Epithelial cell of prostate (primary cell): ENCODE measurements at places on chromosomes 7 and 10.

DNA sequence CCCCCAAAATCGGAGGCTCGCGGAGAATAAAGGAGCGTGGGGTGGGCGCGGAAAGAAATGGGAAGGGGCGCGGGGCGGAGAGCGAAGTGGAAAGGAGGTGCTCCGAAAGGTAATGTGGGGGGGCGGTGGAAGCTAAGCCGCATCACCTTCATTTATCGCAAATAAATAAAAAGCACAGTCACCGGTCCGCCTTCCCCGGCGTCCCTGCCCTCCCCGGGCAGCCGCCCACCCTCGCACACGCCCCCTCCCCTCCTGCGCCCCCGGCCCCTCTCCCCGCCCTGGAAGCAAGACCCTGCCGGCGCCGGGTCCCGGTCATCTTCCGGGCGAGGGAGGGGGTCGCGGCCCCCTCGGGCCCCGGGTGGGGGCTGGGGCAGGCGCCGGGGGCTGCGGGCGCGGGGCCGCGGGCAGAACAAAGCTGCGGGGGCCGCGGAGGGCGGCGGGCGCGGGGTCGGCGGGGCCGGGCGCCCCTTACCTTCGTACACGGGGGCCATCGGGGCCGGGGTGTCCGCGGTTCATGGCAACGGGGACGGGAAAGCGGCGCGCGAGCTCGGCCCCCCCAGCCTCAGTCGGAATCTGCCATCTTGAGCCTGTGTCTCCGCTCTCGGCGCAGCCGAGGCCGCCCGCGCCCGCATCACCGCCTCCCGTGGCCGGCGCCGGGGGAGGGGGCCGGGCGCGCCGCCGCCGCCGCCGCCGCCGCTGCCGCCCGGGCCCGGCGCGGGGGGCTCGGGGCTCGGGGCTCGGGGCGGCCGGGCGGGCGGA lies 486 bp downstream of the HIPK2 start:
- no peak for DNase-seq

- no peak for DNase-seq
Observed at GRCh38 chr7:31919678-31920369, 150.4 kb downstream of the PDE1C start.

- DNase-seq: no peak
Observed at GRCh38 chr7:135333946-135334345, 100.3 kb downstream of the STRA8 start.

GRCh38 chr7:78095549-78095948 lies 297.0 kb downstream of the PHTF2 start:
- DNase-seq: no peak
